ENCODE measurements at places on chromosomes 7 and 10.

- no peak for DNase-seq
Observed at GRCh38 chr7:132503415-132503814, 72.9 kb downstream of the PLXNA4 start.

GRCh38 chr10:111435871-111436270, 359.0 kb downstream of the ADRA2A start:
- no peak for DNase-seq

DNA sequence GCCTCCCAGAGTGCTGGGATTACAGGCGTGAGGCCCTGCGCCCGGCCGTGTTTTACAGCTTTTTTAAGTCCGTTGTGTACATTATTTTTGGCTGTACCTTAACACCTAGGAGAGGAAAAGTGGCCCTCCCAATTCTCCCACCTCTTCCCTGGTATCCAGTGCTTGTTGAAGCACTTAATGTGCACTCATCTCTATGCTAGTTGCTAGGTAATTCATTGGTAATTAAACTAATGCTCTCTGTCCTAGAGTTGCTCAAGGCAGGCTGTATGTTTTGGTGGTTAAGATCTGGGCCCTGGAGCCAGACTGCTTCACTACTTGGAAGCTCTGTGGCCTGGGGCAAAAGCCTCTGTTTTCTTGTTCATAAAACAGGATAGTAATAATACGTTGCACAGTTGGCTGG, 19.6 kb downstream of the AVPI1 start:
- DNase-seq, result no peak

DNA sequence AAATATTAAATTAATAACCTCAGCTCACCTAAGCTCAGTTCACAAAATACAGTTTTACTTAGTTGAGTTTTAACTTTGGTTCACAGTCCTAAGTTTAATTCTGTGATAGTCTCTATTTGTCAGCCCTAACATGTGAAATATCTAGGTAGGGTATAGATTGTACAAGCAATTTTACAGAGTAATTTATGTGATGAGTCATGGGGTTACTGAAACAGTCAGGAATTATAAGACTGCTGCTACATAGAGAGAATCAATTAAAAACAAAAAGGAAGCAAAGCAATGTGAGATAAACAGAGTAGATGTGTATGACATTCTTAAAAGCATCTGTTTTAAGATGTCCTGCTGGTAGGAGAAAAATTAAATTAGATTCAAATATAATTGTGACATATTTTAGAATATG, 1018.2 kb upstream of the KCND2 start:
- no peak for DNase-seq

- no peak for DNase-seq
Observed at GRCh38 chr10:67925449-67926005, 41.1 kb downstream of the SIRT1 start.

GRCh38 chr10:75101416-75102251, 9.8 kb upstream of the SAMD8 start:
- DNase-seq, result no peak

DNA sequence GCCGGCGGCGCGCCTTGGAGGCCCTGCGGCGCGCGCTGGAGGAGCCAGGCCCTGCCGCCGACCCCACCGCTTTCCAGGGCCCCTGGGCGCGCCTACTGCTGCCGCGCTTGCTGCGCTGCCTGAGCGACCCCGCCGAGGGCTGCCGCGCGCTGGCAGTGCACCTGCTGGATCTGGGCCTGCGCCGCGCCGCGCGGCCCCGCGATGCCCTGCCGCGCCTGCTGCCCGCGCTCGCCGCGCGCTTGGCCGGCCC, 280 bp downstream of the DNAAF5 start:
- no peak for DNase-seq

- no peak for DNase-seq
Observed at GRCh38 chr10:123227706-123228105, 73.5 kb downstream of the BUB3 start.

- no peak for DNase-seq
Observed at GRCh38 chr7:87831097-87831496, 45.1 kb downstream of the SLC25A40 start.

GRCh38 chr7:122602800-122603199, 96.1 kb downstream of the RNF133 start:
- DNase-seq, result no peak

- no peak for DNase-seq
Observed at GRCh38 chr7:30656006-30656957, 26.0 kb downstream of the CRHR2 start.

DNA sequence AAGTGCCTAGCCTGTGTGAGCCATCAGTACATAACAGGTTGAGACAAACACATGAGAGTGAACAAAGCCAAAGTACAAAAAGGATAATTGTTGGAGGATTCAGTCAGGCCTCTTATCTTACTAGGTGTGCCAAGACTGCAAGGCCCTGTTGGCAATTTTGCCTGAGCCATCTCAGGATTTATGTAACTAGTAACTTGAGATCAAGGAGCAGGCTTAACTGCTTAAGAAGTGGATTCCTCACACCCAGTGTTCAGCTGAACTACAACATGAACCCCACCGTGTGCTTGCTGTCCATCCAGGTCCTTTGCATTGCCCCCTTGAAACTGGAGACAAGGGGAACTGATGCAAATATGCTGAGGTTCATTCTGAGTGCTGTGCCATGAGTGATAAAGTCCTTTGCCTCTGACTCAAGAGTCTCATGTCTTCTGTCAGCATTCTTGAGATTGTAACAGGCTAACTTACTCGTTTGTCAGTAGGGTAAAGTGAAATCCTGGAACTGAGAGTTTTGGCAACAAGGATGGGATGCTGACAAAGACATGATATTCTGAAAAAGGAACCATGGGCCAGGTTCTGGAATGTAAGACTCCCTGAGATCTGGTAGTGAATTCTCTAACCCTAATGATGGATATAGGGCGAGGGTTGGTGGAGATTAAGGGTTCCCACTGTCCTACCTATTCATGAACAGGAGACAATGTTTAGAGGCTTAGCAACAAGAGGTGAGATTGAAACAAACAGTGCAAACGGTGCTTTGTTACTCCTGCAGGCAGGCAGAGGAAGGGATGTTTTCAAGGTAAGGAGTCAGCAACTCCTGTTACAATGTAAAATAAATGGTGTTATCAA, 44.1 kb upstream of the GATAD1 start:
- DNase-seq, result no peak

- no peak for DNase-seq
Observed at GRCh38 chr7:25710959-25711358, 441.0 kb upstream of the NFE2L3 start.

DNA sequence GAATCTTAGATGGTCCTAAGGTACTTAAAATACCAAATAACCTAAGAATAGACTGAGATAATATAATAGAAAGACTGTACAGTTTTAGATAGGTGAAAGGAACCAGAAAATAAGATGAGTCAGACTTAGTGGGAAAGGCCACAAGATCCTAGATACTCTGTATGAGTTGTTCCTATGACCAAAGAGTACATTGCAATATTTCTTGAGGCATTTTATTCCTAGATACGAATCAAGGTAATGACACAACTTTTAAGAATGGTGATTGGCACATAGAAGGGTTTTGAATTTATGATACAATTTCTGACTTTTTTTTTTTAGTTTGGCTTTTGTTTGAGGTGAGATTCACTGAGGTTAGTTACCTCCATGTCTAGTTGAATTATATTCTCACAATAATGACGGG, 30.2 kb downstream of the MGAM start:
- DNase-seq, result no peak

GRCh38 chr10:66917104-66917503, 8.7 kb upstream of the LRRTM3 start:
- DNase-seq, result no peak

- DNase-seq, result no peak
Observed at GRCh38 chr7:123752534-123752933, 3.7 kb upstream of the WASL start.

DNA sequence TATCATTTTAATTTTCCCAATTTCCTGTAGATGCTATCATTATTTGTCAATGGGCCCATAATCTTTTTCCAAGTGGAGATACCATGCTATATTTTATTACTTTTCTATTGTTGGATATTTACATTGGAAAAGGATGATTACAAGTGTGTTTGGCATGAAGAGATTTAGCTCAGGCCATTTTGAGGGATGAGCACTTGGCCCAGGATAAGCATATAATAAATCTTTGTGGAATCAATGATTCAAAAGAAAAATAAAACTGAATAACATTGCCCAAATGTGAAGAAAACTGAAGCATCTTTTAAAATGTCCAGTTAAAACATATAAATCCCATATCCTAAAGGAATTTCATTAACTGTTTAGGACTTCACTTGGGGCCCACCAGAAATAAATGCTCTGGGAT, 260.9 kb upstream of the BMPER start:
- DNase-seq, result no peak

DNA sequence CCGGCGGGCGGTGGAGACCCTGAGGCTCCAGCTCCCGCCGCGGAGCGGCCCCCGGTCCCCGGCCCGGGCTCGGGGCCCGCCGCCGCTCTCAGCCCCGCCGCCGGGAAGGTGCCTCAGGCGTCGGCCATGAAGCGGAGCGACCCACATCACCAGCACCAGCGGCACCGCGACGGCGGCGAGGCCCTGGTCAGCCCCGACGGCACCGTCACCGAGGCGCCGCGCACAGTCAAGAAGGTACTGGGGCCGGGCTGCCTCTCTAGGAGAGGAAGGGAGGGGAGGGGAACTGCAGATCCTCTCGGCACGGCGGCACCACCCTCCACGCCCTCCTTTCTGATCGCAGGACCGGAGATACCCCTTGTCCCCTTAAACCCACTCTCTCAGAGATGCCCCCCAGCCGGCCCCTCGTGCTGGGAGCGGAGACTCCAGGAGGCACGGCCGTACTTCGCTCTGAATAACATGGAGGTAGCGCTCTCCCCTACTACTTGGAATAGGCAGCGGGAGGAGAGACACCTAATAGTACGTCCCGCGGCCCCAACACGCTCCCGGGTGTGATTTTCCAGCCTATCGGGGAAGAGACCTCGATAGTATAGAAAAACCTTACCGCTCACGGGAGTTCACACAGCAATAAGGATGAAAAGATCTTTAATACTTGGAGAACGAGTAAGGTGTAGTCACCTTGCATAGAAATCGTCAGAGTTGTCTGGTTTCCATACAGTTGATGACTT, 538 bp downstream of the AHCYL2 start:
- DNase-seq, result no peak

DNA sequence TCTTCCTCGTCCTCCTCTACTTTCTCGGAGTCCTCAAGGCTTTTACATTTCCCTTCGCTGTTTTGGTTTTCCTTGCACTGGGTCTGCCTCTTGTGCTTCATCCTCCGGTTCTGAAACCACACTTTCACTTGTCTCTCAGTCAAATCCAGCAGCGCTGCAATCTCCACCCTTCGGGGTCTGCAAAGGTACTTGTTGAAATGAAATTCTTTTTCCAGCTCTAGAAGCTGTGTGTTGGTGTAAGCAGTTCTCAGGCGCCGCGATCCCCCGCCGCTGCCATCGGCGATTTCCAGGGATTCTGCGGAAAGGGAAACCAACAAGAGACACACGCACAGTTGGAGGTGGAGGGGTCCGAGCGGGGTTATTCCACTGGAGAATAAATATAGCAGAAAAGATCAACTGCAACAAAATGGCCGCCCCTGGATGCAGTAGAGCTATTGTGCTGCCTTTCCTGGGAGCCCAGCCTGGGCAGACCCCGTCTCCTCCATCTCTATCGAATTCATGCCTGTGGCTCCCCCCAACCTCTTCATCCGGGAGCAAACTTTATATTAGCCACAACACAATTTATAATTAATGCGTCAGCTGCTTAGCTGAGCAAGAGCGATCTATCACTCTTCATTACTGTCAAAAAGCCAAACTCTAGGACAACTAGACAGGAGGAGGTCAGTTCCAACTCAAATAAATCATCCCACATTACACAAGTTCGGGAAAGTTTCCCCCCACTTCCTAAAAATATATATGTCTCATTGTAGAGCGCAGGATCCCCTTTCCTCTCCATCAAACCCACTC, 1.1 kb downstream of the HOXA2 start:
- no peak for DNase-seq

GRCh38 chr7:96547371-96547811, 162.3 kb downstream of the SEM1 start:
- no peak for DNase-seq

- no peak for DNase-seq
Observed at GRCh38 chr7:143485500-143485899, 7.8 kb downstream of the TAS2R41 start.

- no peak for DNase-seq
Observed at GRCh38 chr10:130990486-130990885, 321.0 kb downstream of the TCERG1L start.

DNA sequence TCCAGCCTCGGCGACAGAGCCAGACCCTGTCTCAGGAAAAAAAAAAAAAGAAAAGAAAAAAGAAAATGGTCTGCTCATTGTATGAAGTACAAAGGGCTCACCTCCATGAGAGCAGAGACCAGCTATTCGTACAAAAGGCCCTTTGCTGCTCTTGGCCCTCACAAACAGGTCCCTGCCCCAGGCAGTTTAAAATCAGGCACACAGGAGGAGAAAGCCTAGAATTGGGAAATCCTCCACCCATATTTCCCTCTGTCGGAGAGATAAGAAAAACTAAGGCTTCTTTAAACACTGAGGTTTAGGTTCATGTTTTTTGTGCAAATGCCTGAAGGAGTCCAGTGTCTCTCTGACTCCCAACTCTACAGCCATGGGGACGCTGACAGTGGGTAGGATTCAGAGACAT, 15.1 kb downstream of the GNA12 start:
- no peak for DNase-seq
